ENCODE measurements at places on chromosomes 2 and 18.

DNA sequence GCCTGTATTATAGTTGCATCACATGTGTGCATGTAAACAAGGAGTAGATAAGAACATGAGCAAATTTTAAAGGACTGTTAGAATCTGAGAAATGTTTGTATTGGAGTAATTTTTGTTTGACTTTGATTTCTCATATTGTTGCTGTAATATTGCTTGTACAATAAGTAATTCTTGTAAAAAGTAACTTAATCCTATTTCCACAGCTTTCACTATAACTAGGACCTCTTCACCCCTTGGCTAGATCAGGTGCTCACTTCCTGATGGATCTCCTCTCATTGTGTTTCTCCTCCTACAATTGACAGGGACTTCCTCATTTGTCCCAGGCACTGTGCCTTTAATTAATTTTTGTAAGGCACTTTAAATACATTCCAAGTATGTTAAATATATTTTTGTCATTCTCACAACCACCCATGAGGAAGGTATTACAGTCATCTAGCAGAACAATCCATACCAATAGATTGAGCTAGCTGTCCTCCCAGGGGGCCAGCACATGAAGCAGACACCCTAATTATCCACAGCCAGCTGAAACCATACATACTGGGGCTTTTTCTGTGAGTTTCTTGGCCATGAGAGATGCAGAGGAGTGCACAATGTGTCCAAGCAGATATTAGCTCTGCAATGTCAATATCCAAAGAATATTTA is 359.5 kb upstream of the ACVR2A start:
- DNase-seq: no peak

GRCh38 chr2:28956415-28956826 is 24.7 kb upstream of the TOGARAM2 start:
- no peak for DNase-seq

DNA sequence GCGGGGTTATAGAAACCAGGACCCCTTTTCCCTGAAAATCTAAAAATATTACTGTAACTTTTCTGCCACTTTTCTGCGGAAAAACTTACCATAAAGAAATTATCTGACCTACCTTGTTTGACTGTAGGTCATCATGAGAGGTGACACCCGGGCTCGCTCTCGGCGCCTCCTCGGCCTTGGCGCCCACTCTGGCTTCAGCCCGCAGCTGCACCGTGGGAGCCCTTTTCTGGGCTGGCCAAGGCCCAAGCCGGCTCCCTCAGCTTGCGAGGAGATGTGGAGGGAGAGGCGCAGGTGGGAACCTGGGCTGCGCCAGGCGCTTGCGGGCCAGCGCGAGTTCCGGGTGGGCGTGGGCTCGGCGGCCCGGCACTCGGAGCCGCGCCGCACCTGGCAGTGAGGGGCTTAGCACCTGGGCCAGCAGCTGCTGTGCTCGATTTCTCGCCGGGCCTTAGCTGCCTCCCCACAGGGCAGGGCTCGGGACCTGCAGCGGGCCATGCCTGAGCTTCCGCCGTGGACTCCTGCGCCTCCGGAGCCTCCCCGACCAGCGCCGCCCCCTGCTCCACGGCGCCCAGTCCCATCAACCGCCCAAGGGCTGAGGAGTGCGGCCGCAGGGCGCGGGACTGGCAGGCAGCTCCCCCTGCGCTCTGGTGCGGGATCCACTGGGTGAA is 107.7 kb upstream of the DNAJC10 start:
- no peak for DNase-seq

DNA sequence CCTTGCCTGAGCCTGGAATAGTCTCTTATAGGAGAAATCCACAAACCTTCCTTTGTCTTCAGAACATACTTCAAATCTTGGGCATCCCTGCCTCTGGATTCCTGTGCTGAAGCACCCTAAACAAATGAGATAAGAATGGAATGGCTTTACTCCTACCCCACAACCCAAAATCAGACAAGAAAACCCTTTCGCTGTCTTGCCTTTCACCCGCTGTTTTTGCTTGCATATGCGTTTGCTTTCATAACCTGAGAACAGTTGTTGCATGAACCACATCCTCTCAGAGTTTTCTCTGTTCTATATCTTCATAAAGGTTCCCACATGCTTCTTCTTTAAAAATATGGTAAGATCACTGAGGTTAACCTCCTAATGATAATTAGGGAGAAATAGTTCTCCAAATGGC is 132.1 kb upstream of the MAP3K20 start:
- no peak for DNase-seq

GRCh38 chr2:130251535-130251872 is 53.3 kb upstream of the TUBA3E start:
- no peak for DNase-seq

DNA sequence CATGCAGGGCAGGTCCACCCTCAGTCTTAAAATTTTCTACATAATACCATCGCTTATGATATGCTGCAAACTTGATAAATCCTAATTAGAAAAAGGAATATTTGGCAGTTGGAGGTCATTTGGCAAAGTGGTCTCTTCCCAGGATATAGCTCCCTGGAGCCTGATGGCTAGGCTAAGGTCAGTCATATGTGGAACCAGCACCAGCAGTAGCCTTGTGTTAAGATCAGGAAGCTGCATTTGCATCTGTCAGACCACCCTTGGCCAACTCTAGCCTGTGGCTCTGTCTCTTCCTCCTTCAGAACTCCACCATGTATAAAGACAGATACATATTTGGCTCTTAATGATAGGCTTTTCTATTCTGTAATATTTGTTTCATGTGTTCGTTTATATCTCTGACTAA is 5.4 kb upstream of the HK2 start:
- DNase-seq: no peak

GRCh38 chr2:223072826-223073225 is 20.8 kb downstream of the KCNE4 start:
- DNase-seq: no peak

DNA sequence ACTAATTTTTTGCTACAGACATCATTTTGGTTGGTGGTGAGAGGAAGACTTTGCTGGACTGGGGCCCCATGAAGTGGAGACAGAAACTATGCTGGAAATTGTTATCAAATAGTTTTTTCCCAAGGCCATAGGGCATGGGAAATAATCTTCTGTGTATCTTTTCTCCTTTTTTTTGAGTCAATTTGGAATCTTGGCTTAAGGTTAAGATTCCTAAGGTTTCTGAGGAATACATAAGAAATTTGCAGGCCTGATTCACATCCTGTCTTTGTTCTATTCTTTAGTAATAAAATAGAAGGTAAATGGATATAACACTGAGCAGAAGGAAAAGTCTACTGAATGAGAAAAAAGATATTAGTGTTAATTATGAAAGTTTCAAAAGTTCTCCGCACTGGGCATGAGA is 16.6 kb downstream of the SMC6 start:
- no peak for DNase-seq

DNA sequence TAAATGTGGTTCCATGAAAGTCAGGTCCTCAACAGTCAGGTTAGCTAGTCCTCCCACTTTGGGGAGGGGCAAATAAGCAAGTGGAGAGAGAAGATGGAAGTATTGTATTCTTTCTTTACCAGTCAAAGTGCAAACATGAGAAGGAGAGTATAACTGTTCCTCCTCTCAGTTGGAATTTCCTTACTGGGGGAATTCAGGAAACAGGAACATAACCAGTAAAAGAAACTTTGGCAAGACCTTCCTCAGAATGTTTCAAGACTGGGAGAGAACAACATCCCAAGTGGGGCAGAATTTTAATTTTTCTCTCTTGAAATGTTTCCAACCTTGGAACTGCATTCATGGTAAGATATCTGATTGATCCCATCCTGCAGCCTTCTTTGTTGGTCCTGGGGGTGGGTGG is 552.4 kb upstream of the TNP1 start:
- DNase-seq: no peak

- no peak for DNase-seq
Observed at GRCh38 chr2:140893685-140894084, 1237.1 kb downstream of the LRP1B start.

DNA sequence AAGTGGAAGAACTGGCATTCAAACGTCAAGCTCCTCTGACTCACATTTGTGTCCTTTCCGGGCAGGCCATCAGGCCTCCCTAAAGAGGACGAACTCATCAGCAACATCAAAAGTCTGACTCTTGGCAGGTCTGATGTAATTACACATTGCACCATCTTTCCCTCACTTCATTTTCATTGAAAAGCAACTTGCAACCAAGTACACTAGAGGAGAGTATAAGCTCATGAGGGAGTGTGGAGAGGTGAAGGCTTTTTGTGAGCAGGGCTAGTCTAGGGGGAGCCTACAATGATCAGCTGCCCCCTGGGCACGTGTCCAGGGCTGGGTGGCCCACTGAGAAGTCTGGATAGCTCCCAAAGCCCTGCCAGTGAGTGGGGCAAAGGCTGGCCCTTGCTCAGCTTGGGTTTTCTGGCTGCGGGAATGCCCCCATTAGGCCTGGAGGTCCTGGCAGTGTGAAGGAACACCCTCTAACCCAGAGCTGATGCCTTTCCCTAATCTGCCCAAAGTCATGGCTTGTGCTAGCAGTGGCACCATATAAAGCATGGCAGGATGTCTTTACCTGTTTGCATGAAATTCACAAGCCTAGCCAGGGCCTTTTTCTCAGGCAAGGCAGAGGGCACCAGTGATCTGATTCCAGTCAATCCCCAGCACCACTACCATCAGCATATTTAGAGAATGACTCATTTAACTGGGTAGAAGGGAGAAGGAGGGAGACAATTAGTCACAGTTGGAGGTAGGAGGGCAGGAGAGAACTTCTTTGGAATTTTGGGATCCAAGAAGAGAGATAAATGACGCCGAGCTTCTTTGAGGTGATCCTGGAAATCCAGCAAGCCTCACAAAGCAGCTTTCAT is 8.5 kb upstream of the DAW1 start:
- DNase-seq: no peak

DNA sequence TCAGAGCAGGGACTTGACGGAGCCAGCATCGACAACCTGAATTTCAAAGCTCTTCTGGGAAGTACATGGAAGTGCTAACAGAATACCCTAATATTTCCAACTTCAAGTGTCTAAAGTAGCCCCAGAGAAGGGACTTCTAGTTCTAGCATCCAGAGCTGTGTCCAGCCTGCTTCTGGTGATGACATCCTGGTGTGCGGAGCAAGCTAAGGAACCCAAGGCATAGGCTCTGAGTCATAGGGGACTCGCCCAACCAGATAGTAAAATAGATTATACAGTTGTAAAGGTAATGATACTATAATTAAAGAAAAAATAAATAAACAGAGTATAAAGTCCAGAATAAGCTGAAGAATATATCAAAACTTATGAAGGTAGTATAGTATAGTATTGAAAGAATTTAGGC is 108.1 kb upstream of the SERPINE2 start:
- no peak for DNase-seq

DNA sequence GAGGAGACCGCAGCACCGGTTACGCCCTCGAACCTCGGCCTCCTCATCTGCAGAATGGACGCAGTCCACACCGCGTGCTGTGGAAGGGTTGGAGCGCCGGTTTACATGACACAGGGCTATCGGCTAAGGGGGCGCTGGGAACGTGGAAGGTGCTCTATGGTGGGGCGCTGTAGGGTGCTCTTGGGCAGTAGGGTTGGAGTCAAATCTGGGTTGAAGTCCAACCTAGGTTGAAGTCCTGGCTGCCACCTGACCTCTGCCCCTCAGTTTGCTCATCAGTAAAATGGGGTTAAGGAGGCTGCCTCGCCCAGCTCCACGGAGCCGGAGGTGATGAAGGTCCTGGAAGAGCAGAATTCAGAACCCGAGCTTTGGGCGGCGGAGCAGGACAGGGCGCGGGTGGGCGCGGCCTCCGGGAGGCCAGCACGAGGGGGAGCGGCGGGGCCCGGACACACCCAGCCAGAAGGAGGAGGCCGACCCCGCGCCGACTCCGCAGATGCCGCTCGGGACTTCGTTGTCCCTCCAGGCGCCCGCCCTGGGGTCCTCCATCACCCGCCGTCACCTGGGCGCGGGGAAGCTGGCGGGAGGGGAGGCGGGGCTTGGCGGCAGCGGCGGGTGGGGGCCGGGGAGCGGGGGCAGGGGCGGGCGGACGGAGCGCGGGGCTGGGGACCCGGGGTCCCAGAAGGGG is 558 bp upstream of the GAREM2 start:
- DNase-seq: no peak

- no peak for DNase-seq
Observed at GRCh38 chr2:45962177-45962921, 310.9 kb downstream of the PRKCE start.

- DNase-seq: no peak
Observed at GRCh38 chr2:25078170-25079049, 36.5 kb downstream of the EFR3B start.

- DNase-seq: no peak
Observed at GRCh38 chr2:223090540-223091235, 38.7 kb downstream of the KCNE4 start.

- DNase-seq: no peak
Observed at GRCh38 chr2:194411221-194411620, 1245.8 kb upstream of the SLC39A10 start.

All from stimulated activated CD8-positive, alpha-beta memory T cell treated with anti-CD3 and anti-CD28 coated beads, Interleukin-7, amount 100 ng/mL, for 1 hour (primary cell).